ENCODE measurements at places on chromosomes 2 and 18.

DNA sequence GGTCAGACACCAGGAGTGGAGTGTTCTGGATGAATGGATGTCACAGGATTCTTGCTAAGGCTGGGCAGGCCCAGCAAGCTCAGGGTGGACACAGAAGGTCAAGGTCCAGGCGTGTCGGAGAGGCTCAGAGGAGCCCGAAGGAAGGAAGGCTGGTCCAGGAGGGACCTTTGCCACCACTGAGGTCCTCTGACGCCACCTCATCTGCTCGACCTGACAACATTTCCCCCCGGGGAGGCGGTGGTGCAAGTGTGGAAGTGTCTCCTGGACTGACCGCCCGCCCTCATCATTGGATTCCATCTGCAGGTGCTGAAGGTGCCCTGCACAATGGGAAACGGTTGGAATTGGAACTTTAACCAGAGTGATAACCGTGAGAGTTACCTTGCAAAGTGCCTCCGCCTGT, 124.6 kb downstream of the RTP5 start:
- DNase-seq = no peak

GRCh38 chr2:149152469-149152953, 114.0 kb downstream of the LYPD6B start:
- DNase-seq = peak; percentile 22

DNA sequence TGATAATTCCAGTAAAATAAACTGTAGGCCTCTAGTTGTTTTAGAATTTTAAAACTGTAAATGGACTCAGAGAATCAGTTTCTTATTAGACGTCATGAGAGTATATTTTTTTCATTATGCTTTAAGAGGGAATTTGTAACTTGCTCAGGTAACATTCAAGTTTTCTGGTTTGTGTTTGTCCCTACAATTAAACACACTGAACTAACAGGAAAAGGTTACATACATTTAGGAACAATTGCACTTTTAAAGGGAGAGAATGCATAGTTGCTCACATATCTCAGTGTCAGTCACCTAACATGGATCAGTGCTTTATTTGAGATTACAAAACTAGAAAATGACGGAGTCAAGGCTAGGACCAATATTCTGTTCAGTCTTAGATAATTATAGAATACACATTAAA, 3.1 kb downstream of the COL3A1 start:
- DNase-seq = no peak

DNA sequence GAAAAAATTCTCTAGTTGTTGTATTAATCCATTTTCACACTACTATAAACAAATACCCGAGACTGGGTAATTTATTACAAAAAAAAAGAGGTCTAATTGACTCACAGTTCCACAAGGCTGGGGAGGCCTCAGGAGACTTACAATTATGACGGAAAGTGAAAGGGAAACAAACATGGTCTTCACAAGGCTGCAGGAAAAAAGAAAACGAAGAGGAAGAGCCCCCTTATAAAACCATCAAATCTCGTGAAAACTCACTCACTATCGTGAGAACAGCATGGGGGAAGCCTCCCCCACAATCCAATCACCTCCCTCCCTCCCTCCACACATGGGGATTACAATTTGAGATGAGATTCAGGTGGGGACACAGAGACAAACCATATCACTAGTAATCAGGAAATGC, 61.7 kb upstream of the SPTBN1 start:
- DNase-seq = no peak

DNA sequence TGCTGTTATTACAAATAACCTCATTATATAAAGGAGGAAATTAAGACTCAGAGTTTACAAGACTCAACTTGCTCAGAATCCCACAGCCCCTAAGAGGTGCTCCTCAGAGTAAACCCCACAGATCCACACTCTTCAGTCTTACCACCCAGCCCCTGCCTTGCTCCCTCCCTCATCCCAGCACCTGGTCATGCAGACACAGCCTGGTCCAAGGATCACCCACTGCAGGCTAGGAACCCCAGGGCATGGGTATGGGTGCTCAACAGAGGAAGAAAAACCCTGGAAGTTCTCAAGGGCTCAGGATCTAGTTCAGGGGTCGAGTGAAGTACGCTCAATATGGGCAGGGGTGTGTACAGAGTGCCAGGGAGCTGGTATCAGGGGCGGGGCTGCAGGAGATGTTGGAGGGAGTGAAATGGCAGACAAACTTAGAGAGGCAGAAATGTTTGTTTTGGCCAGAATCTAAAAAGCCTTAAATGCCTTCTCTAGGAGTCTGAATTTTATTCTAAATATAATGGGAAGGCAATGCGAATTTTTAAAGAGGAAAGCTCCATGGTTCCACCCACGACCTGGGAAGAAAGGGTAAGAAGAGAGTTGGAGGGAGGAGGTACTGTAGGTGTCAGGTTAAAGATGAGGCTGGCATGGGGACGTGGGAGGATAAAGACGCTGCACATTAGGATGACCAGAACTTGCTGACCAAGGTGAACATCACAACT, 79.1 kb upstream of the MGAT4A start:
- no peak for DNase-seq

DNA sequence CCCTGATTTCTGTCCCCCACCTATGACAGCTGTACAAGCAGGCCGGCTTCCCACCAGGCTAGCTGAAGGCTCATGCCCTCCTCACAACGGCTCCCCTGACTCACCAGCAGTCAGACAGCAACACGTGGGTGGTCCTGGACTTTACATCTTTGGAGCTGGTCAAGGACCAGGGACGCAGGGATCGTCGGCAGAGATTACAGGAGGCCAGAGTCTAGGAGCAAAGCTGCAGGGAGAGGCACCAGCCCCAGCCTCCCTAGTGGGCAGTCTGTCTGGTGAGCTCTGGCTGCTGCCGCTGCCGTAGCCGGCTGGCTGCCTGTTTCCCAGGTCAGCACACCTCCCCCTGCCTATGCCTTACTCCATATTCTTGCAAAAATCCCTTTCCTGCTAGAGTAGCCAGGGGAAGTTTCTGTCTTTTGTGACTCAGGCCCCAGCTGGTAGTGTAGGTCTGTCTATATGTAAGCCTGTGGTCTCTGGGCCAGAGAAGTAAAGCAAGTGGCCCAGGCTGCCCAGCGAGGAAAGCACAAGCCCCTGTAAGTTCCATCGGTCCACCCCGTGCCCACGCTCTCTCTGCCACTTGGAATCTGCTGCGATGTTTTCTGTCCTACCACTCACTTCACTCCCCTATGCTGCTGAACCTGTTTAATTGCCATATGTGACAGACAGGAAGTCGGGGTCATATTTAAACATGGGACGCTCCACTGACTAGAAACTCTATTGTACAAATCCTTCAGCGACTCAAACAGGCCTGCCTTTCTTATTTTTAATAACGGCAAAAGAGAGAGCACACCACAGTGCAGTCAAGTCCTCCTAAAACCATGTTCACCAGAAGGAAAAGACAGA, 2.4 kb upstream of the ARHGEF4 start:
- DNase-seq = no peak

DNA sequence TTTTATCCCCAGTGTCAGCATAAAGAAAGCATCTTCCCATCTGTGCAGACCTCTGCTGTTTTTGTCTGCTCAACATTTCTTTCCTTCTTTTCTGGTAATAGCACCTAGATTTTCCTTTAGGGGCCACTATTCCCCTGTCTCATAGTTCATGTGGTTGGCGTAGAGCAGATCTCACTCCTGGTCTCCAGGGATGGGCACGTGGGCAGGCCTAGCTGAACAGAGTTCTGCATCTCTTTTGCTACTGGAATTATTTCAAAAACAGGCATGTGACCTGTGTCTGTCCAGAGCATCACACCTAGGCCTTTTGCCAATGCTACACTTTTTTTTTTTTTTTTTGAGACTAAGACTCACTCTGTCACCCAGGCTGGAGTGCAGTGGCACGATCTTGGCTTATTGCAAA, 17.7 kb upstream of the ICOS start:
- DNase-seq = no peak

All from HCEC 1CT (cell line).